ENCODE measurements at places on chromosomes 12 and 14. TPM values are rescaled to one million over a fixed set of nuclear protein-coding genes. Genes with fewer than 3 reads are reported as not detected.

Gene WNT1
- not detected for total RNA-seq

Gene ENDOU
- total RNA-seq = not detected

Gene EPYC
- not detected for total RNA-seq

Gene SERPINA9
- not detected for total RNA-seq

Gene CCDC177
- not detected for total RNA-seq

Gene FSCB
- total RNA-seq = not detected

Gene SMIM41
- total RNA-seq = not detected

GRCh38 chr12:80648881-80649280 is 58.6 kb upstream of the MYF6 start:
- no peaks in the 10 kb centered on the region for H3K4me1 ChIP-seq
- no peak overlapping the region for H3K4me3 ChIP-seq
- no peaks in the 10 kb centered on the region for H3K27me3 ChIP-seq
- no peaks in the 10 kb centered on the region for H3K36me3 ChIP-seq
- DNase-seq = peak; percentile 19
- no peak overlapping the region for H3K27ac ChIP-seq

- H3K4me3 ChIP-seq = peak overlapping the region; percentile 67
- peaks cover 23% of the 10 kb centered on the region for H3K4me1 ChIP-seq
- DNase-seq = peak; percentile 58
- H3K36me3 ChIP-seq = no peaks in the 10 kb centered on the region
Observed at GRCh38 chr12:569803-570434, 93.3 kb downstream of the NINJ2 start.

- no peaks in the 10 kb centered on the region for H3K27me3 ChIP-seq
- H3K4me1 ChIP-seq = no peaks in the 10 kb centered on the region
Observed at GRCh38 chr12:19177754-19178153, 48.2 kb downstream of the PLEKHA5 start.

- H3K27me3 ChIP-seq = no peaks in the 10 kb centered on the region
- no peak overlapping the region for H3K4me3 ChIP-seq
- no peak for DNase-seq
- H3K36me3 ChIP-seq = no peaks in the 10 kb centered on the region
- H3K27ac ChIP-seq = no peak overlapping the region
- peaks cover 24% of the 10 kb centered on the region for H3K4me1 ChIP-seq
Observed at GRCh38 chr14:68523989-68524725, 268.7 kb downstream of the ZFP36L1 start.

DNA sequence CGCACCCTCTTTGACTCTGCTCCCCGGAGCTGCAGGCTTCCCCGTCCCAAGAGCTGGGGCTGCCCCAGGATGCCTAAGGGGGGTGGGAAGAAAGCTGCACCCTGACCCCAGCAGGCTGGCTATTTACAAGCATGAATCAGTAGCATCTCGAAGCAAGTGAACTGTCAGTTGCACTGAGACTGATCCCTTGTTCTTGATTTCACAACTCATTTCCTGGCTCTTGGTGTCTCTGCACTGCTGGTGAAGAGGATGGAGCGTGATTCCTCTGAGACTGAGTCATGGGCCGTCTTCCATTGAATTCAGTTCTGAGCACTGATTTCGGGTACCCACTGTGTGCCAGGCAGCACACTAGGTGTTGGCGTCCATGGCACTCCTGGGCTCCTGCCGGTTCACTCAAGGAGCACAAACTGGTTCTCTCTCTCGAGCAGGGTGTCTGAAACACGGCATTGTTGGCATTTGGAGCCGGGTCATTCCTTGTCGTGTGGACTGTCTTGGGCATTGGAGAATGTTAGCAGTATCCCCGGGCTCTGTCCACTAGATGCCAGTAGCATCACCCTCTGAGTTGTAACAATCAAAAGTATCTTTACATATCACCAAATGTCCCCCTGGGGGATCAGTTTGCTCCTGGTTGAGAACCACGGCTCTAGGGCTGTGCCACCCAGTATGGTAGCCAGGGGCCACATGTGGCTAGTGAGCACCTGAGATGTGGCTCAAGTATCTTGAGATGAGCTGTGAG is 86.9 kb downstream of the RIN3 start:
- H3K27ac ChIP-seq = no peak overlapping the region
- no peaks in the 10 kb centered on the region for H3K27me3 ChIP-seq
- DNase-seq = no peak
- no peak overlapping the region for H3K4me3 ChIP-seq
- no peaks in the 10 kb centered on the region for H3K4me1 ChIP-seq

GRCh38 chr14:75612157-75612556 is 33.7 kb downstream of the FLVCR2 start:
- H3K36me3 ChIP-seq = no peaks in the 10 kb centered on the region
- no peak overlapping the region for H3K27ac ChIP-seq
- peaks cover 22% of the 10 kb centered on the region for H3K27me3 ChIP-seq
- H3K4me3 ChIP-seq = no peak overlapping the region
- H3K4me1 ChIP-seq = no peaks in the 10 kb centered on the region

- H3K4me3 ChIP-seq = no peak overlapping the region
- no peaks in the 10 kb centered on the region for H3K36me3 ChIP-seq
- peaks cover 8% of the 10 kb centered on the region for H3K4me1 ChIP-seq
- no peak overlapping the region for H3K27ac ChIP-seq
- DNase-seq = no peak
Observed at GRCh38 chr12:68771223-68771925, 25.4 kb downstream of the SLC35E3 start.

- no peak overlapping the region for H3K27ac ChIP-seq
- H3K36me3 ChIP-seq = no peaks in the 10 kb centered on the region
- no peaks in the 10 kb centered on the region for H3K4me1 ChIP-seq
Observed at GRCh38 chr14:36215217-36215598, 38.7 kb upstream of the PTCSC3 start.

- H3K27me3 ChIP-seq = no peaks in the 10 kb centered on the region
- no peaks in the 10 kb centered on the region for H3K36me3 ChIP-seq
- H3K4me1 ChIP-seq = no peaks in the 10 kb centered on the region
- no peak overlapping the region for H3K27ac ChIP-seq
- H3K4me3 ChIP-seq = no peak overlapping the region
Observed at GRCh38 chr14:96158735-96159134, 45.9 kb upstream of the BDKRB2 start.

- peaks cover 31% of the 10 kb centered on the region for H3K27me3 ChIP-seq
- H3K4me3 ChIP-seq = no peak overlapping the region
- no peaks in the 10 kb centered on the region for H3K36me3 ChIP-seq
- no peaks in the 10 kb centered on the region for H3K4me1 ChIP-seq
- H3K27ac ChIP-seq = no peak overlapping the region
- no peak for DNase-seq
Observed at GRCh38 chr14:23573384-23574015, 5.1 kb downstream of the JPH4 start.

DNA sequence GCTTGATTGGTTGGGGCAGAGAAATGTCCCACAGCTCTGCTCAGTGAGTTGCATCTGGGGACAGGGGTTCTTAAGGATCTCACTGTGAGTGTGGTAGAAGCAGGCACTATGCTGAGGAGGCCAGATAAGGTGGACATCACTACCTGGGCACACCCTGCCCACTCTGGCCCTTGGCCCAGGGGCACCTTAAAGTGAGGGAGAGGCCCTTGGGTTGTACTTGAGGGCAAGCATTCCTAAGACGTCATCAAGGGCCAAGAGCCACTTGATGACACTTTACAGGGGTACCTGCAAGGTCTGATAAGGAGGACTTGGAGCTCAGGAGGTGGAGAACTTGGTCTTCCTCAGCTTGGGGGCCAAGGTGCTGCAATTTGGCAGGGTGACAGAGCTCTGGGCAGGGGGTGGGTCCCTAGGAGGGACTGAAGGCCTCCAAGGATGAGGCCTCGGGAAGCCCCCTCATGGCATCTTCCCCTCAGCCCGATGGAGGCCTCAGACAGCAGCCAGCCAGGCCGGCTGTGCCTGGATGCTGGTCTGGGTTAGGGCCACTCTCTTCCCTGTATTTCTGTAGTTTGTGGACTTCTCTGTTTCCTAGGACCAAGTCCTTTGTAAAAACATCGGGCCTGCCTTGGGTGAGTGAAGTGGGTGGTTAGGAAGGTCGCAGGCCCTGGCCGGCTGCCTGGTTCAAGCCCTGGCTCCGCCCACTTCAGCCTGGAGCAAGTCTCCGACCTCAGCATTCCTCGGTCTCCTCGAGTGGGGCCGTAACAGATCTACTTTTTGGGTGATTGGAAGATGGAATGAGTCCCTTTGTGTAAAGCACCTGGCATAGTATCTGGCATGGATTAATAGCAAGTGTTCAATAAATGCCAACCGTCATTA is 24.8 kb downstream of the GPR68 start:
- no peak overlapping the region for H3K27ac ChIP-seq
- H3K4me3 ChIP-seq = no peak overlapping the region
- H3K4me1 ChIP-seq = peaks cover 22% of the 10 kb centered on the region
- no peak for DNase-seq
- peaks cover 14% of the 10 kb centered on the region for H3K36me3 ChIP-seq

DNA sequence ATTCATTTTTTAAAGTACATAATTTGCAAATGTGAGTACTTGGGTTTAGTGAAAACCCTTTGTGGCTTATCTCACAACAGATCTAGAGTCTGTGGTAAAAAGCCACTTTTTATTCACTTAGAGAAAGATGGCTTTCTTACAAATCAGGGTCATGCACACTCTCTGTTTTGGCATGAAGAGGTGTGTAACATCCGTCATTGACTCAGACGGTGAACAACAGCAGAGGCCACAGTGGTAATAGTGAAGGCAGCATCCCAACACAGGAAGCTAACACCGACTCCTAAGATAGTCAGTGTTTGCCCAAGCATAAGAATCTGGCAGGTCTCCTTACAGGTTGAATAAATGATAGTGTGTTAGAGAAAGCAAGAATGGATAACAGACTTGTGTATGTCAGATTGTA is 593.0 kb downstream of the SOX5 start:
- H3K27me3 ChIP-seq = no peaks in the 10 kb centered on the region
- H3K36me3 ChIP-seq = no peaks in the 10 kb centered on the region
- H3K27ac ChIP-seq = no peak overlapping the region
- DNase-seq = no peak

GRCh38 chr12:32698285-32698684 is 19.2 kb downstream of the DNM1L start:
- H3K4me3 ChIP-seq = no peak overlapping the region
- no peaks in the 10 kb centered on the region for H3K27me3 ChIP-seq
- DNase-seq = no peak
- no peaks in the 10 kb centered on the region for H3K36me3 ChIP-seq

DNA sequence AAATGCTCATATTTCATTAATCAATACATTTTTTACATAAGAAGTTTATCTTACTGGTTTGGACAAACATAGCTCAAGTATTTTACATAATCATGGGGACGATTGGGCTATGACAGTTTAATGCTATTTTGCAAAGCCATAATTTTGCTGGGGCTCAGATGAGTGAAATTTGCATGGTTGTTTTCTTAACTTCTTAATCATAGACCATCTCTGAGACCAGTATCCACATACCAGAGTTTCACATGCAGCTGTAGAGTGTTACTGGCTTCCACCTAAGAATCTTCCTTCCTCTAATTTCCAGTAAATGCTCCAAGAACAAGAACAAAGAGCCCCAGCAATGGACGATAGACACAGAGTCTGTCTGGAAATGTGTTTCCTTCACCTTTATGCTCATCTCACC is 303.0 kb upstream of the TMEM132C start:
- H3K27ac ChIP-seq = no peak overlapping the region
- no peak for DNase-seq
- no peak overlapping the region for H3K4me3 ChIP-seq
- H3K4me1 ChIP-seq = no peaks in the 10 kb centered on the region
- H3K27me3 ChIP-seq = no peaks in the 10 kb centered on the region
- no peaks in the 10 kb centered on the region for H3K36me3 ChIP-seq

DNA sequence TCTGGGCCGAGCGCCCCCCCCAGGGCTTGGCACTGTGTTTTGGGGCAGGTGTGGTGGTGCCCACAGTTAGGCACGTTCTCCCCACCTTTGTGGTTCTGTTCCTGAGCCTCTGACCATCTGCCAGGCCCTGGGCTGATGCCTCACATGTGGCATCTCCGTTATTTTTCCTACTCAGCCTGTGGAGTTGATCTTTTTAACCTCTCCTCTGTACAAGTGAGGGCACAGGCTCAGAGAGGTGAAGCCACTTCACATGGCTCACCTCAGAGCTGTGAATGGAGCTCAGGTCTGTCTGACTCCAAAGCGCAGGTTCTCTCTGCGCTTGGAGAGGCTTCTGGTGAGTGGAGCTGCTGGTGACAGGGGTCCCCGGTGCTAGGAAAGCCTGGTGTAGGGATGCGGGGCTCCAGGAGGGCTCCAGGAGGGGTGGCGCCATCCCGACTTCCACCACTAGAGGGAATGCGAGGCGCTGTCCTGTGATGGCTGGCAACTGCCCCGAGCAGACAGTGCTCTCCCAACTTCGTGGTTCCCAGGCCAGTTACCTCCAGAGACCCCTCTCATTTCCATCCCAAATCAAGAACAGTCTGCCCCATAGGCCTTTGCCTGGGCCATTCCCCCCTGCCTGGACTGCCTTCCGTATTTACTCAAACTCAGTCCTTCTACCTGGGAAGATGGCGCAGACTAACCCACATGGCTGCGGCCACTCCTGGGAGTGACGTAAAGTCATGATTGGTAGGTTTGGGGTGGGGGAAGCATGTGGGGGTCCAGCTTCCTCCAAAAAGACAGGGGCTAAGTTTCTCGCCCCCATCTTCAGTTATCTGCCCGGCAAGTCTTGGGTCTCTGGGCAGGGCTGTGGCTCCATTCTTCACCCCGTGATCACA is 9.9 kb downstream of the BCL7A start:
- H3K36me3 ChIP-seq = no peaks in the 10 kb centered on the region
- no peaks in the 10 kb centered on the region for H3K27me3 ChIP-seq
- H3K27ac ChIP-seq = no peak overlapping the region

DNA sequence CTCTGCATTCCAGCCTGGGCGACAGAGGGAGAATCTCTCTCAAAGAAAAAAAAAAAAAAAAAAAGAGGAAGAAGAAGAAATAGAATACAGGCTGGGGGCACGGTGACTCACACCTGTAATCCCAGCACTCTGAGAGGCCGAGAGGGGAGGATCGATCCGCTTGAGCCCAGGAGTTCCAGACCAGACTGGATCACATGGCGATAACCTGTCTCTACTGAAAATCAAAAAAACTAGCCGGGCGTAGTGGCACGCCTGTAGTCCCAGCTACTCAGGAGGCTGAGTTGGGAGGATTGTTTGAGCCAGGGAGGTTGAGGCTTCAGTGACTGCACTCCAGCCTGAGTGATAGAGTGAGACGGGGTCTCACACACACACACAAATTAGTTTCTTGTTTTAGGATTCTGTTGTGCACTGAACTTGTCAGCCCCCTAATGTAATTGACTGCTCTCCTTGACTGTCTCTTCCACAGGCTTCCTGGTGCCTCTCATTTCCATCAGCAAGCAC is 963 bp upstream of the TINF2 start:
- H3K36me3 ChIP-seq = peaks cover 5% of the 10 kb centered on the region
- no peak for DNase-seq
- peak overlapping the region; percentile 98 for H3K27ac ChIP-seq
- H3K4me3 ChIP-seq = peak overlapping the region; percentile 67
- peaks cover 30% of the 10 kb centered on the region for H3K4me1 ChIP-seq
- no peaks in the 10 kb centered on the region for H3K27me3 ChIP-seq
